Activated naive CD4-positive, alpha-beta T cell treated with anti-CD3 and anti-CD28 coated beads for 36 hours (primary cell): ENCODE measurements at places on chromosomes 1 and 21. TPM values are rescaled to one million over a fixed set of nuclear protein-coding genes. Genes with fewer than 3 reads are reported as not detected.

DNA sequence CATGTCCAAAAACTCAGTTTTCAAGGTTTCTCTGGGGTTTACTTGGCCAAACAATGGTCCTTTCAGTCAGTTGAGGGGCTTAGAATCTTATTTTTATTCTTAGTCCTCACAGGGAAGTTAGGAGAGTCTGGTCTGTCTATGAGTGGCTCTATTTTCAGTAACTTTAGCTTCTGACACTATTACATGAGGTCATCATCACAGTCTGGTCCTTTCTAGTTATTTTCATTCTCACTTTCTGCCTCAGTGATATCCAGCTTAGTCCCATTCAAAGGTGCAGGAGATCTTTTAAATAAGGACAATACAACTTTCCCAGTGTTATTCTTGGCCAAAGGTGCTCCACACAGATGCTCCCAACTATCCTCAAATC is 30.0 kb upstream of the FGGY start:
- no peak for DNase-seq

DNA sequence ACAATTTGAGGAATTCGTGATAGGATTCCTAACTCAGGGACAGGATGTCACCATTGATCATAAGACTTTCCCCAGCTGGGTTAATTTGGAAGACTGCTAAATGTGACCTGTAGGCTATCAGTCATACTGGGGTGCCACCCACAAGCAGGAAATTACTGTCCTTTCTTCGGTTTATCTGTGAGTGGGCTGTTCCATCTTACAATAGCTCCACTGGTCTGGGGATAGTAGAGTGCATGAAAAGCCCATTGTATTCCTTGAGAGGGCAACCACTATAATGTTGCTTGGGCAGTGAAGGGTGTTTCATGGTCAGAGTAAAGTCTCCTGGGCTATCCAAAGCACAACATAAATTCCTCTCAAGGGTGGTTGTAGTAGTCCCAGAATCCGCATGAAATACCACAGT is 1523.0 kb upstream of the B3GALT2 start:
- no peak for DNase-seq

The HSD3B1 gene
- not detected for total RNA-seq

The OR2T2 gene
- total RNA-seq, result not detected

The ANKRD65 gene
- not detected for total RNA-seq
